ENCODE measurements at places on chromosomes 1 and 21.

DNA sequence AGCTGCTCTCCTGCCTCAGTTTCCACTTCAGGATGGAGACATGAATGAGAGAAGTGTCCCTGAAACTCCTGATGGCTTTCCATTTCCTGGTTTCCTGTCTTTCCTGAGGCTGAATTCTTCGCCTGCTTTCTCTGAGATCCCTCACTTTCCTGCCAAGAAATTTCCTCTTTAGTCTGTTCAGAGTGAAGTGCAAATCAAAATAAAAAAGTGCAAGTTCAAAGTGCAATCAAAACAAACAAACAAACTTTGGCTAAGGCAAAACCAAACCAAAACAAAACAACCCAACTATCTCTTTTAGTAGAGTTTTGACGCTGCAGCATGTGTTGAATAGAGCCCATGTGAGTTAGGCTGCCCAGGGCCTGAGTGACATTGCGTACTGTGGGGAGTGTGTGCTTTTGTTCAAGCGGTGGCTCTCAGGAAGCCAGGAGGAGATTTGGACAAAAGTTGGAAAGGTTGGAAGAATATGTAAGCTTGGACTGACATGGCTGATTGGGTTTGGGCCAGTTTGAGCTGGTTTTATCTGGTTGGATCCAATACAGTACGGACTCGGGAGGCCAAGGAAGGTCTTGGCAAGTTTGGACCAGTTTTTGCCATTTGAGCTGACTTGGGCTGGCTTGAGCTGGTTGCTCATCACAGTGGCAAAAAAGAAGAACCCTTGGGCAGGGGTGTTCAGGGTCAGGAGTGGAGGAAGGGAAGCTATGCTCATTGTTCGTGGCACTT lies 61.1 kb upstream of the TINAGL1 start:
- no peaks in the 10 kb centered on the region for H3K36me3 ChIP-seq
- H3K27ac ChIP-seq, result no peak overlapping the region
- peaks cover 15% of the 10 kb centered on the region for H3K27me3 ChIP-seq
- no peak overlapping the region for H3K4me3 ChIP-seq
- DNase-seq, result no peak

DNA sequence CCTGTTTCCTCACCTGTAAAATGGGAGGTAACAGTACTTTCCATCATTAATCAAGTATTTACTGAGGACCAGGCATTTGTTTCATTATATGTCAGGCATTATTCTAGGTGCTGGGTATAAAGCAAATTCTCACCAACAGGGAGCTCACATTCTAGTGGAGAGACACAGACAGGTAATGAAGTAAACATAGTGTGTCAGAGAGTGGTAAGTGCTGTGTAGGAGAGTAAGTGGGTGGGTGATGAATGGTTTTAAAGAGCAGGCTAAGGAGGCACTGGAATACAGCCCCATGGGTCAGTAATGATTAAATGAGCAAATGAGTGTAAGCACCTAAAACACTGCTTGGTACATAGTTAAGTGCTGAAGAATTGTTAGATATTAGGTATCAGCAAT lies 60.4 kb downstream of the DNTTIP2 start:
- H3K4me1 ChIP-seq, result peaks cover 13% of the 10 kb centered on the region
- no peak for DNase-seq
- H3K27me3 ChIP-seq, result no peaks in the 10 kb centered on the region
- H3K4me3 ChIP-seq, result no peak overlapping the region
- no peak overlapping the region for H3K27ac ChIP-seq

GRCh38 chr1:25848531-25848930 lies 10.7 kb downstream of the AUNIP start:
- no peaks in the 10 kb centered on the region for H3K36me3 ChIP-seq
- no peak overlapping the region for H3K4me3 ChIP-seq
- H3K27me3 ChIP-seq, result no peaks in the 10 kb centered on the region
- H3K4me1 ChIP-seq, result peaks cover 2% of the 10 kb centered on the region
- no peak overlapping the region for H3K27ac ChIP-seq

DNA sequence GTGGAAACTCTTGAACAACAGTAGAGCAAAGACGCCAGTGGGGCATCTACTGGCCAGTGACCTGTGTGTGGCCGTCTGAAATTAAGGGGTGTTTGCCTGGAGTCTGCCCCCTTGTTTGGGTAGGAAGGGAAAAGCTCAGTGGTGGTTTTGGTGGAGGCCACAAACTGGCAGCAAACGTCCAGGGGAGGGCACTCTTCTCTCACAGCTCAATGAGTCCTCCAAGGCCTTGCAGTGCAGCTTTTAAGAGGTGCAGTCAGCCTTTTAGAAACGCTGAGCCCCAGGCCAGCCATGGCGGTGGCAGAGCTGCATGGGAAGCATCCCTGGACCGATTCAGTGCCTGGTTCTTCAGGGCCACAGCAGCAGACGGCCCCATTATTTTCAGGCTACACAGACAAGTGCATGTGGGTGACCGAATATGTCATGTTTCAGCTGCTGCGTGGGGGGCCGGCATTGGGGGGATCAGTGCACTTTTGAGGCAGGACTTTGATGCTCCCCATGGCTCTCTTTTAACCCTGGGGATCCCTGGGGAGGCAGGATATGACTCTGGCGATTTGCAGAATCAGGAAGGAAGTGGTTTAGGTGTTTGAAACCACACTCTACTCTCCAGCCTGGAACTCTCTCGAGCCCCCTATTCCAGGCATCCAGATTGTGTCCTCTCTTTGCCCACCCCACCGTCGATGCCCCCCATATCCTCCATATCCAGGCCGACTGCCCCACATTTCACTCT lies 414.0 kb downstream of the PRDM2 start:
- H3K4me3 ChIP-seq, result no peak overlapping the region
- no peaks in the 10 kb centered on the region for H3K27me3 ChIP-seq
- H3K27ac ChIP-seq, result no peak overlapping the region
- H3K36me3 ChIP-seq, result no peaks in the 10 kb centered on the region

DNA sequence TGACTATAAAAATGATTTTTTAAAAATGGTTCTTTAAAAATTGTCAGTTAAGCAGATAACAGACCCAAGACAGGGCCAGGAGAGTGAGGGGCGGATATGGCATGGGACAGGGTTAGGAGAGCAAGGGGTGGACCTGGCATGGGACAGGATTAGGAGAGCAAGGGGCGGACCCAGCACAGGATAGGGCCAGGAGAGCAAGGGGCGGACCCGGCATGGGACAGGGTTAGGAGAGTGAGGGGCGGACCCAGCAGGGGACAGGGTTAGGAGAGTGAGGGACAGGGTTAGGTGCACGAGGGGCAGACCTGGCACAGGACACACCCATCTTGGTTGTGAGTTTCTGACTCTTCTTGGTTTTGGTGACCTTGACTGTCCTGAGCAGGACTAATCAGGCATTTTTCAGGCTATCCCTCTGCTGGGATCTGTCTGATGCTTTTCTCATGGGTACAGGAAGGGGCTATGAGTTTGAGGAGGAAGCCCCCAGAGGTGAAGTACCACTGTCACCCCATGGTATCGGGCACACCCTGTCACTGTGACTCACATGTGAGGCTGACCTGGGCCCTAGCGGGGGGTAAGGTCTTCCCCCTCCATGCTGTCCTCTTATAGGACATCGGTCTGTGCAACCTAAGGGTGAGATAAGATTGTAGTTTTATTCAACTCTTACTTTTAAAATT lies 159.0 kb upstream of the COL6A1 start:
- no peak overlapping the region for H3K4me3 ChIP-seq
- peaks cover 39% of the 10 kb centered on the region for H3K4me1 ChIP-seq
- peaks cover 3% of the 10 kb centered on the region for H3K36me3 ChIP-seq
- no peak for DNase-seq
- no peaks in the 10 kb centered on the region for H3K27me3 ChIP-seq
- no peak overlapping the region for H3K27ac ChIP-seq

DNA sequence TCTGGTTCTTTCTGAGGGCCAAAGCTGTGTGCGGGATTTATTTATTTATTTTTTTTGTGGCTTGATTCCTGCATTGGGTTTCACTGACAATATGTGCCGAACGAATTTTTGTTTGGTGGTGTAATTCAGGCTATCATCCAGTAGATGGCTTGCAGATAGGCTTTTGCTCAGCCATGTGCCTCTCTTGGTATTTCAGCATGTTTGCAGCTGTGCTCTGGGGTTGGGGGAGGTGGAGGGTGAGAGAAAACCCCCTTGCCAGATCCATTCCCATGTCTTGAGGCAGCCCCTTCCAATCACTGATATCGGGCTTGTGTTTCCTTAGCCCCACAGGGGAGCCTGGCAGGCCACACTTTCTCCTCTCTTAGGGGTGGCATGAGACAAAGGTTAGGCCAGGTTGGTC lies 302.4 kb downstream of the PTGER3 start:
- DNase-seq, result no peak
- H3K36me3 ChIP-seq, result no peaks in the 10 kb centered on the region
- no peak overlapping the region for H3K27ac ChIP-seq
- H3K4me3 ChIP-seq, result no peak overlapping the region

GRCh38 chr21:20024741-20025140 lies 973.5 kb upstream of the NCAM2 start:
- no peak overlapping the region for H3K4me3 ChIP-seq
- no peak overlapping the region for H3K27ac ChIP-seq
- DNase-seq, result no peak
- no peaks in the 10 kb centered on the region for H3K4me1 ChIP-seq
- no peaks in the 10 kb centered on the region for H3K27me3 ChIP-seq

- H3K4me3 ChIP-seq, result no peak overlapping the region
- H3K27me3 ChIP-seq, result peaks cover 16% of the 10 kb centered on the region
- H3K36me3 ChIP-seq, result no peaks in the 10 kb centered on the region
- H3K4me1 ChIP-seq, result peaks cover 6% of the 10 kb centered on the region
- DNase-seq, result no peak
- H3K27ac ChIP-seq, result no peak overlapping the region
Observed at GRCh38 chr1:211928290-211928801, 97.8 kb upstream of the LPGAT1 start.

Data from activated CD4-positive, alpha-beta T cell treated with anti-CD3 and anti-CD28 coated beads, Interleukin-2, amount 10 ng/mL, durations not matched to agents 24 days and 14 days (primary cell).